ENCODE measurements at places on chromosomes 7 and 10.

GRCh38 chr7:38554586-38554985 is 76.6 kb downstream of the AMPH start:
- peaks cover under 1% of the 10 kb centered on the region for H3K4me1 ChIP-seq
- peaks cover 9% of the 10 kb centered on the region for H3K27me3 ChIP-seq
- no peak overlapping the region for H3K27ac ChIP-seq

DNA sequence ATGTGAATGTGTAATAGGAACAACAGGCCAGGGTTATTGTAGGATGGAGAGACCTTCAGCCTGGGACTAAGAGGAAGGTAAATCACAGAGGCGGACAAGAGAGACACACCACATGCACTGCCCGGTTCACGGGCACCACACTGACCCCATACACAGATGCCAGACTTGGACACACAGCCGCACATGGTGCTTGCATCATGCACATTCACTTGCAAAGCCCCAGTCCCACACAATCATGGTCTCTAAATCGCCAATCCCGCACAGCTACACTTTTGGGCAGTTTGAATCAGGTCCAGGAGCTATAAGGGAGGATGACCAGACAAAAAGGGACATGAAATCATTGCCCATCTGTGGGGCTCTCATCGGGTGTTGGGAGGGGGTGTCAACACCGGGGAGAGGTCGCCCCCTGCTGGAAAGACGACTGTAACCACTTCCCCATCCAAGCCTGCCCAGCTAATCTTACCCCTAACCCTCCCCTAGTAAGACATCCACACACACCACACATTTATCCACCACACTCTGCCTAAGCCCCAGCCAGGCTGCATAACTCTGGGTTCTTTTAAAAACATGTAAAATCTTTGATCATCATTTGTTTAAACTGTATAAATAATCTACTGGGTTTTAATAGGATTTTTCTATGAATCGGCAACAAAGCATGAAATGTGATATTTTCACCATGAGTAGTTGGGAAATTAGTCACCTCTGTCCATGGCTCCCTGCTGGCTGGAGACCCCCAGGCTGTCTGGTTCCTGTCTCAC is 40.5 kb upstream of the SLF2 start:
- no peaks in the 10 kb centered on the region for H3K36me3 ChIP-seq
- H3K27ac ChIP-seq = no peak overlapping the region
- H3K4me3 ChIP-seq = no peak overlapping the region
- H3K4me1 ChIP-seq = no peaks in the 10 kb centered on the region

DNA sequence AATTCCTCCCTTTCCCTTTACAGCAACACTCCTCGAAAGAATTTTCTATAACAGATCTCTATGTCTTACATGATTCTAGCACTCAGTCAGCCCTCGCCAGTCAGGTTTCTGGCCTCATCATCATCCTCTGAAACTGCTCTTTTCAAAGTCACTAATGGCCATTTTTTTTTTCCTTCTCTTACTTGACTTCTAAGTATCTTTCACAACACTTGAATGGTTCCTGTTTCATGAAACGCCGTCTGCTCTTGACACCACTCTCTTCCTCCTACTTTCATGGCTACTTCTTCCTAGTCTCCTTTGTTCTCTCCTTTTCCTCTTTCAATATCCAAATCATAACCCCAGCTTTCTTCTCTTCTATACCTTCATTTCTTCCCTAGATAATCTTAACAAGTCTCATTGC is 100.5 kb upstream of the NRP1 start:
- no peaks in the 10 kb centered on the region for H3K27me3 ChIP-seq
- no peaks in the 10 kb centered on the region for H3K36me3 ChIP-seq
- H3K4me1 ChIP-seq = no peaks in the 10 kb centered on the region
- no peak overlapping the region for H3K4me3 ChIP-seq

DNA sequence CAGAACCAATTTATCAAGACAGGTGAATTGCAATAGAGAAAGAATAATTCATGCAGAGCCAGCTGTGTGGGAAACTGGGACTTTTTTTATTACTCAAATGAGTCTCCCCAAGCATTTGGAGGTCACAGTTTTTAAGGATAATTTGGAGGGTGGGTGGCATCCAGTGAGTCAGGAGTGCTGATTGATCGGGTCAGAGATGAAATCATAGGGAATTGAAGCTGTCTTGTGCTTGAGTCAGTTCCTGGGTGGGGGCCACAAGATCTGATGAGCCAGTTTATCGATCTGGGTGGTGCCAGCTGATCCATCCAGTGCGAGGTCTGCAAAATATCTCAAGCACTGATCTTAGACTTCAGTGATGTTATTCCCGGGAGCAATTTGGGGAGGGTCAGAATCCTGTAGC is 9.9 kb upstream of the MYO1G start:
- peaks cover 39% of the 10 kb centered on the region for H3K4me1 ChIP-seq
- H3K27me3 ChIP-seq = no peaks in the 10 kb centered on the region
- H3K27ac ChIP-seq = no peak overlapping the region

DNA sequence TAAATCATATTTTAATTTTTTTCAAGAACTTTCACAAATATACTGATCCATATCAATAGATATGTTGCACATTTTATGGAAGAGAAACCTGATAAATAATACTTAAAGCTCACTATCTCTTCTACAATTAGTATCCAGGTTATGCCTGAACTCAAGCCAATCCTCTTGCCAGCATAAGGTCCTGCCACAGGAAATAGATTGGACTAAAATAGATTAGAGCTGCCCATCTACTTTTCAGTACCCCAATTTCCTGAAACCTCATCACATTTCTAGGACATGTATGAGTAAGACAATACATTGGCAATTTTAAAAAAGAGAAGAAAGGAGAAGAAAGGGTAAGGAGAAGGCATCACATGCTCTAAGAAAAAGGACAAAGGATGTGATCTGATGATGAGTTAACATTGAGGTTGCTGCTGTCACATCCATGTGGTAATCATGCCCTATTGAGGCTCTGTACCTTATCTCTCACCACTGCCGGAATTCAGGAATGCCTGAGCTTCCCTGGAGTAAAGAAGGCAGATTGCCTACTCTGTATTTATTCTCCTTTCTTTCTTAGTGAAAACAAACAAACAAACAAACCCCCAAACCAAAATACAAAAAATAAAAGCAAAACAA is 199.7 kb downstream of the ANK3 start:
- no peaks in the 10 kb centered on the region for H3K36me3 ChIP-seq
- no peak for DNase-seq
- peaks cover 7% of the 10 kb centered on the region for H3K27me3 ChIP-seq
- H3K27ac ChIP-seq = no peak overlapping the region

DNA sequence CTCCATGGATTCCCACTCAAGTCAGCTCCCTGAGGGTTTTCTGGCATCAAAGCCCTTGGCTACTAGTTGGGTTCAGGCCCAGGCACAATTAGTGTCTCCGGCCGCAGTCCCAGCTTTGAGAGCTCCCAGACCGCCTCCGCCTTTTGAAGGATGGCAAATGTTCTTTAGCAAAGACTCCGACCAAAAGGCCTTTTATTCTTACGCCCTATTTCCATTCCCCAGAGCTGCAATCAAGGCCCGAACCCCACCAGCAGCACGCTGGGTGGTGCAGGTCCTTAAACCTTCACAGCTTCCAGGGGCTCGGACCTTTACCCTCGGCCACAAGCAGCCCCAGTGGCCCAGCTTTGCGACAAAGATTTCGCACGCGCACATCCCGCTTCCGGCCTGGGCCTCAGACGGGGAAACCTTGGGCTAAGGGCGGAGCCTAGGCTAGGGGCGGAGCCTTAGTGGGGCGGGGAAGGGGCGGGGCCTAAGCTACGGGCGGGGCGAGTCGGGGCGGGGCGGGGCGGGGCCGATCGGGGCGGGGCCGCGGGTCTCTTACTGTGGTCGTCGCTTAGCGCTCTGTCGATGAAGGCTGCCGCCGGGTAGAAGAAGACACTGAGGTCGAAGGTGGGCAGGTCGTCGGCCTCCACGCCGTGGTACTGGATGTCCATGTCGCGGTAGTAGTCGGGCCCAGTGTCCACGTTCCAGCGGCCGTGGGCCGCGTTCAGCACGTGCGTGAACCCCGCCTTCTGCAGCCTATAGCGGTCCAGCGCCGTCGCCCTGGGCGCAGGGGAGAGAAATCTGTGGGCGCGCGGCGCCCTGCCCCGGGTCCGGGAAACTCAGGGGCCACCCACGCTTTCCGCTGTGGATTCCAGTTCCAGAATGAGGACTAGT is 68.0 kb upstream of the SAMD8 start:
- H3K4me1 ChIP-seq = peaks cover 21% of the 10 kb centered on the region
- H3K36me3 ChIP-seq = no peaks in the 10 kb centered on the region
- H3K4me3 ChIP-seq = peak overlapping the region; percentile 64
- peak; percentile 71 for DNase-seq
- peak overlapping the region; percentile 52 for H3K27ac ChIP-seq

GRCh38 chr7:106721816-106722785 is 61.1 kb upstream of the CCDC71L start:
- H3K4me1 ChIP-seq = peaks cover 10% of the 10 kb centered on the region
- peaks cover 11% of the 10 kb centered on the region for H3K36me3 ChIP-seq
- DNase-seq = no peak
- no peaks in the 10 kb centered on the region for H3K27me3 ChIP-seq
- no peak overlapping the region for H3K27ac ChIP-seq

GRCh38 chr7:105649727-105650381 is 68.6 kb upstream of the EFCAB10 start:
- no peak overlapping the region for H3K4me3 ChIP-seq
- no peaks in the 10 kb centered on the region for H3K36me3 ChIP-seq
- peaks cover 14% of the 10 kb centered on the region for H3K4me1 ChIP-seq
- H3K27me3 ChIP-seq = no peaks in the 10 kb centered on the region
- H3K27ac ChIP-seq = no peak overlapping the region
- DNase-seq = no peak

- no peak overlapping the region for H3K27ac ChIP-seq
- no peak for DNase-seq
- H3K4me3 ChIP-seq = no peak overlapping the region
These were observed 490.7 kb downstream of the RPS24 start for GRCh38 chr10:78524342-78524741.

DNA sequence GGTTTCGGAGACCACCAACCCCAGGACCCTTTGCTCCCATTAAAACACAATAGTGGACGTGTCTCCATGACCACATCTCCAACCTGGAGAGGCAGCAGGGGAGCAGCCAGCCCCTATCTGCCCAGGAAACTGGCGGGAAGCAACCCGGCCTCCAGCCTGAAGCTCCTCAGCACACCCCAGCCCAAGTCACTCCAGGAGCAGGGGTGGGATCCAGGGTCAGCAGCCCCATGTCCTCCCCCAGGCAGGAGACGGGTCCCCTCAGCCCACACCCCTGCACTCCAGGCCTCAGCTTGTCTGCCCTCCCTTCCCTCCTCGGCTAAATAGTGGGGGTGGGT is 601 bp downstream of the ADAM8 start:
- H3K4me3 ChIP-seq = peak overlapping the region; percentile 90
- H3K36me3 ChIP-seq = peaks cover 4% of the 10 kb centered on the region
- H3K4me1 ChIP-seq = peaks cover 36% of the 10 kb centered on the region
- DNase-seq = no peak

DNA sequence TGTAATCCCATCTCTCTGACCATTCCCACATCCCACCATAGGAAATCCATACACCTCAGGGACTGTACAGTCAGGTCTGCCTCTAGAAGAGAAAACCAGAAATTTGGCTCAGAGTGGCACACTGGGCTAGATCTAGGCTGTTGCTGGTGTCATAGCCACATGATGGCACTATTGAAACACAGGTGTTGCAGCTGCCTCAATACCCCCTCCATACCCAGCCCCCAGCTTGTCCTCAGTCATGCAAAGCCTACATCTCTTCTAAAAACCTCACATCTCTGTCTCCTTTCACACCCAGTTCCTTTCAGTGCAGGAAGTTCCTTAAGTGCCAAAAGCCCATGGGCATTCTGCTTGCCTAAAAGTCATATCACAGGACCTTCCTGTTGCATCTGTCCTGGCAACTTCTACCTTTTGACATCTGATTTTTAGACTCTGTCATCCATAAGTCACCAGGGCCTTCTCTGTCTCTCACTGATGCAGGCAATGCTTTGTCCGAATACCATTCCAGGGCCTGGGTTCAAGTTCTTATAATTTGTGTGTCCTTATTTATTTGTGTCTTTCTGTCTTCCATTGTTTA is 27.0 kb upstream of the HIBADH start:
- DNase-seq = peak; percentile 55
- H3K4me1 ChIP-seq = no peaks in the 10 kb centered on the region
- H3K27me3 ChIP-seq = peaks cover 12% of the 10 kb centered on the region

- H3K27me3 ChIP-seq = no peaks in the 10 kb centered on the region
- peak overlapping the region; percentile 58 for H3K27ac ChIP-seq
- DNase-seq = no peak
- peaks cover 41% of the 10 kb centered on the region for H3K36me3 ChIP-seq
These were observed 1.5 kb downstream of the DNA2 start for GRCh38 chr10:68470300-68470699.

DNA sequence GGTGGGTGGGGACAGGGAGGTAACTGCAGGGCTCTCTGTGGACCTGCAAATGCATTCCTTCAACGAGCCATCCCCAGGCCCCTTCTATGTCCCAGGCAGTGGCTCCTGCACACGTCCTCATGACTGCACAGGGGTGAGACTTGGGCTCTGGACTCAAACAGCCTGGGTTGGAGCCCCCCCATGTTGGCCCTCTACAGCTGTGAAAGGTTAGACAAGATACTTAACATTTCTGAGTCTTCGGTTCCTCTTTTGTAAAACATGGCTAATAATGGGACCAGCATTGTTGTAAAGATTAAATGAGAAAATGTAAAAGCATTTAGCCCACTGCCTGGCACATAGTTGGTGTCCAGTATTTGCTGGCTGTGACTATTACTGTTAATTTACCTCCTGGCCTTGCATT is 41.8 kb downstream of the CHST3 start:
- DNase-seq = no peak
- no peaks in the 10 kb centered on the region for H3K4me1 ChIP-seq
- H3K27me3 ChIP-seq = no peaks in the 10 kb centered on the region
- no peaks in the 10 kb centered on the region for H3K36me3 ChIP-seq
